ENCODE measurements at places on chromosomes 12 and 14.

- DNase-seq: no peak
These were observed at the start of gene RNASE9 for GRCh38 chr14:20560961-20561360. TSS of gene RNASE9 (minus strand) at chr14:20561047.

DNA sequence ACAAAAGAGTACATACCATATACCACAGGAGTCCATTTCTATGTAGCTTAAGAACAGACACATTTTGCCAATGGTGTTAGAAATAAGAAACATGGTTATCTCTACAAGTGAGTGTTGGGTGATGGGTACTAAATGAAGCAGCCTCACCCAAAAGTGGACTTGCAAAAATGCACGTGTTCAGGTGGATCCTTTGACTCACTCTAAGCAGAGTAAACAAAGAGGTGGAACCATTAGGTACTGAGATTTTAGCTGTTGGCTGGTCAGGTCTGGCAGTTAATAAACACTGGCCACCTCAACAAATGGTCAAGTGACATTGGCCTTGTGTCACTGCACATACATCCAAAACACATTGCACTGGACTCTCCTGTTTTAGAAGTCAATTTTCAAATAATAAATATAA is 27.6 kb downstream of the EVL start:
- no peak for DNase-seq

DNA sequence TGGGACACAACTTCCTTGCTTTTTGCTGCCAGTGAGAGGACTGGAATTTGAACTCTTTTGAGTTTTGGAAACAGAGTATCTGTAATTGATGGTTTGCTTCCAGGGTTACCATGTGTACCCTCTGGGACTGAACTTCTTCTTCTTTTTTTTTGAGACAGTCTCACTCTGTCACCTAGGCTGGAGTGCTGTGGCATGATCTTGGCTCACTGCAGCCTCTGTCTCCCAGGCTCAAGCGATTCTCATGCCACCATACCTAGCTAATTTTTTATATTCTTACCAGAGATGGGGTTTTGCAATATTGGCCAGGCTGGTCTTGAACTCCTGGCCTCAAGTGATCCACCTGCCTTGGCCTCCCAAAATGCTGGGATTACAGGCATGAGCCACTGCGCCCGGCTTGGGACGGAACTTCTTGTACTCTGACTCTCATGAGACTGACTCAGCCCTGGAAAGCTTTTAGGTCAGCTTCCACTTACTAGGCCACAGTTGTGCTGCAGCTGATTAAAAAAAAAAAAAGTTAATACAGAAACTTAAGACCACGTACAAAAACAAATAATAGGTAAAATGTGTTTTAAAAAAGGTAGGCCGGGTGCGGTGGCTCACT is 15.8 kb downstream of the SEL1L start:
- no peak for DNase-seq

GRCh38 chr12:113208041-113208934 is 13.0 kb upstream of the TPCN1 start:
- DNase-seq: peak; percentile 15

DNA sequence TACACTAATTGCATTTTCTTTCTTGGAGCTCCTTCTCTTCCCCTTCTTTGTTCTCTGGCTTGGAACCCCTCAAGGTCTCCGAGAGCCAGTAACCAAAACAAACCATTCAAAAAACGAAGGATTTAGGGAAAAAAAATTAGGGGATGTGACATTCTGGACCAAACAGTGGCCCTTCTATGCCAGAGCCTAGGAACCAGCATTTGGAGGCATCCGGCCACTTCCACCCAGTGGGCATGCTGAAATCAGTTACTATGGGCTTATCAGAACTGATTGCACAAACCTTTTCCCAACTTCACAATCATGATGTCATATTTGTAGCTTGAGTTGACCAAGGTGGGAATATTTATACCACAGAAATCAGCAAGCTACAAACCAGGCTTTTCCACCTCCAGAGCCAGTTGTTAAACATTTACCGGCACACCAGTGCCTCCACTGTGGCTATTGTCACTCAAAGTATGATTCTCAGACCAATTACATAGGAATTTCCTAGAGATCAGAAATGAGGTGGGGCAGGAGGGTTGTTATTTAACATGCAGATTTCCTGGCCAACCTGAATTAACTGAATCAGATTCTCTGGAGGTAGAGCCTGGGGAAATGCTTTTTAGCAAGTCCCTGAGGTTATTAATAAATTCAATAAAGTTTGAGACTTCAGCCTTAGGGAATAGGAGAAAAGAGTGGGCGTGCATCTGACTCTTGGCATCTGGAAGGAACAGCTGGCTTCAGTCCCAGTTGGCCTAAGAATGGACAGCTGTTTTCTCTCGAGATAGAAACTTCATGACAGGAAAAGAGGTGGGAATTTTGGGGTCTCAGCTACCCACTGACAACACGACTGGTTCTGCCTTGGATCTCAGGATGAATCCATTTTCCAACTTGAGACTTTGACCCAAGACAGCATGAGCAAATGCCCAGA is 273.9 kb downstream of the ZFP36L1 start:
- DNase-seq: no peak

GRCh38 chr14:47262801-47263200 is 412.6 kb downstream of the MDGA2 start:
- DNase-seq: no peak

- DNase-seq: no peak
These were observed 146.4 kb downstream of the EMP1 start for GRCh38 chr12:13342971-13343370.

- DNase-seq: no peak
These were observed 58.9 kb downstream of the USP15 start for GRCh38 chr12:62319058-62319457.

DNA sequence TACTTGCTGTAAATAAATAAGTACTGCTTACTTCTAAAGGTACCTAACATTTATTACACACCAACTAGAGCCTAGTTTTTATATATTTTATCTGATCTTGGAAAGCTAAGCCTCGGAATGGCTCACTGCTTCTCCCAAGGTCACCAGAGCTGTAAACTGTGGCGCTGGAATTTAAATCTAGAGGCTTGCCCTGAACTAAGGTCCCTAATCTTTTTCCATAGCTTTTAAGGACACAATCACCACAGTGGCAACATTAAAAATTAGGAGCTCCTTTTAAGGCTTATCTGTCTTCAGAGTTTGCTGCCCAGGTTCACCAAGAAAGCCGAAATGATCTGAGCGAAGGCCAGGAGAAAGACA is 670 bp downstream of the CCNB1IP1 start:
- no peak for DNase-seq

DNA sequence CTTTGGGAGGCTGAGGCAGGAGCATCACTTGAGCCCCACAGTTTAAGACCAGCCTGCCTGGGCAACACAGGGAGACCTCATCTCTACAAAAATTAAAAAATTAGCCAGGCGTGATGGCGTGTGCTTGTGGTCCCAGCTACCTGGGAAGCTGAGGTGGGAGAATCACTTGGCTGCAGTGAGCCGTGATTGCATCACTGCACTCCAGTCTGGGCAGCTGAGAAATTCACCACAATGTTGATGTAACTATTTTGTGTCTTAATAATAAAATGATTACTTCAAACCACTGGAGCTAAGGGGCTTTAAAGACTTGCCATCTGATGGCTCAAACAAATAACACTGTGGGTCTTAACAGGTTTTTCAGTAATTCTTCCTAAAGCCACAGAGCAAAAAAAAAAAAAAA is 10.8 kb downstream of the ERH start:
- no peak for DNase-seq

DNA sequence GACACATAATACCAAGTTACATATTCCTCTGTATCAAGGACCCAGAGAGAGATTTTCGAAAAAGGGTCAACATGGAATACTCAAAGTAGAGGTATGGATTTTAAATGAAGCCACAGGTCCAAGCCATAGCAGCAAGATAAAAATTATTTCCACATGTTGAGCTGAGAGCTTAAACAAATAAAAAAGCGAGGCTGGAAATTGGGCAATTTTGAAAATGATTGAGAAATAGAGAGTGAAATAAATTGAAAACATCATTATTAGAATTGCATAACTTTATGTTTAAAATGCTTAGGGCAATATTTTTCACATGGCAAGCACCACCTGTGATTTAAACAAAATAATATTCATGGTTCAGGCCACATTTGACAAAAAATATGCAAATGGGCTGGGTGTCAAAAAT is 1251.0 kb upstream of the USP15 start:
- no peak for DNase-seq

GRCh38 chr14:31070431-31070830 is 44.3 kb upstream of the STRN3 start:
- DNase-seq: no peak

DNA sequence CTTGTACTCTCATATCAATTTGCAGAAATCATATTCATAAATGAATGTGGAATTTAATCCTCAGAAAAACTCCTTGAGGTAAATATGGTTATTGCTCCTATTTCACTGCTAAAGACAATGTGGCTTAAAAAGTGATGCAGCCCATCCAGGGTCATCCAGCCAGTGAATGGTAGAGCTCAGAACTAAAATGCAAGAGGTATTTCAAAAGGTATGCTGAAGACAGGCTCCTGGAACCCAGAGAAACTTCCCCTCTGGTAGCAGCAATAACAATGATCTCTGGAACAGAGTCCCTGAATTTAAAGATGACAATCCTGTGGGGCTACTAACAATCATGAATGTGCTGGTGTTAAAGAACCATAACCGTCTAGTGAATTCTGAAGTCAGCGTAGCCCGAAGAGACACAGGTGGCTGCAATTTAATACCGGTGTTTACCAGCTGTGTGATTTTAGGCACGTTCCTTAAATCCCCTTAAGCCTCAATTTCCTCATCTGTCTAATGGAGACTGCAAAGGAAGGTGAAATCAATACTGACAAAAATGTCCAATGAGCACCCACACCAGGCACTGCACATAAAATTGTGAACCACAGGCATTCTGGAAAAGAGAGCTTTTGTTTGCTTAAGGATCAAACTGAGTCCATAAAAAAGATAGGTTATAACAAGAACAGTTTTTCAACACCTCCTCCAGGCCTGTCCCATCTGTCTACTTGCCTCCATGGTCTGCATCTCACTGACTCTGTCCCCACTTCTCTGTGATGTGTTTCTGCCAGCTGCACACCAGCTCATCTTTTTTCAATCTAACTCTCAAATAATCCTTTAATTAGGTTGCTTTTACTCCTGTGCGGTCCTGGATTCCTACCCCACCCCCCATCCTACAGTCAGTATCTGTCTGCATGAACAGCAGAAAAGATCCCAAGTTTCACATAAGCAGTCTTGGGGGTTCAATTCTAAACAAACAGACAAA is 10.5 kb downstream of the TM7SF3 start:
- DNase-seq: no peak

DNA sequence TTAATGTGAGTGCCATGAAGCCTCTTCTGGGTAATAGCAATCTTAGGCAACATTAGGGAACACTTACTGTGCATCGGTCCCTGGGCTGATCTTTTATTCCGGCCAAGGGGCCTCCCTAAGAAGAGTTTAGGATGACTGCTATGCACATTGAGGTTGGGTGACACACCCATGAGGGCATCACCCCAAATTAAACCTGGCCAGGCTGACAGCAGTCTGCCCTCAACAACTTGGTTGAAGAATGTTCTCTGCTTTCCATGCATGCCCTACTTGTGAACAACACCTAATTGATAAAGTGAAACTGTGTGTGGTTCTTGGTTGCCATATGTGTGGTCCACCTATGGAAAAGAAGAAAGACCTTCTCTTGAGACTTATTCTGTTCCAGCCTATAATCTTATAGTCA is 1098.0 kb downstream of the BCL11B start:
- no peak for DNase-seq

GRCh38 chr12:14771651-14772137 is 31.6 kb downstream of the WBP11 start:
- DNase-seq: peak; percentile 22

GRCh38 chr12:52010152-52010622 is 3.4 kb downstream of the TAMALIN start:
- no peak for DNase-seq

- DNase-seq: no peak
These were observed 66.9 kb upstream of the TBX3 start for GRCh38 chr12:114750917-114751316.

GRCh38 chr12:72369423-72369959 is 97.3 kb downstream of the TRHDE start:
- no peak for DNase-seq

GRCh38 chr12:71749666-71750065 is 5.0 kb upstream of the RAB21 start:
- DNase-seq: no peak

DNA sequence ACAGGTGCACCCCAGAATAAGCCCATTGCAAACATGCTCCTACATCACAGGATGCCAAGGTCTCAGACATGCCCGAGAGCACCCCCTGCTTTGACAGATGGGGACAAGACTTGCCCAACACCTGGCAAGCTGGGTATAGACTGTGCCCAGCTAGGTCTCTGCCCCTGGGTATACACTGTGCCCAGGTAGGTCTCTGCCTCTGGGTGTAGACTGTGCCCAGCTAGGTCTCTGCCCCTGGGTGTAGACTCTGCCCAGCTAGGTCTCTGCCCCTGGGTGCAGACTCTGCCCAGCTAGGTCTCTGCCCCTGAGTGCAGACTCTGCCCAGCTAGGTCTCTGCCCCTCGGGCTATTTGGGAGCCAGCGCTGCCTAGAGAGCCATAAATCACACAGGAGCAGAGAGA is 85.9 kb downstream of the CCDC88C start:
- no peak for DNase-seq

GRCh38 chr12:91171476-91171875 is 11.1 kb downstream of the DCN start:
- no peak for DNase-seq

- DNase-seq: no peak
These were observed 400.5 kb downstream of the ADAMTS20 start for GRCh38 chr12:43151441-43151981.

DNA sequence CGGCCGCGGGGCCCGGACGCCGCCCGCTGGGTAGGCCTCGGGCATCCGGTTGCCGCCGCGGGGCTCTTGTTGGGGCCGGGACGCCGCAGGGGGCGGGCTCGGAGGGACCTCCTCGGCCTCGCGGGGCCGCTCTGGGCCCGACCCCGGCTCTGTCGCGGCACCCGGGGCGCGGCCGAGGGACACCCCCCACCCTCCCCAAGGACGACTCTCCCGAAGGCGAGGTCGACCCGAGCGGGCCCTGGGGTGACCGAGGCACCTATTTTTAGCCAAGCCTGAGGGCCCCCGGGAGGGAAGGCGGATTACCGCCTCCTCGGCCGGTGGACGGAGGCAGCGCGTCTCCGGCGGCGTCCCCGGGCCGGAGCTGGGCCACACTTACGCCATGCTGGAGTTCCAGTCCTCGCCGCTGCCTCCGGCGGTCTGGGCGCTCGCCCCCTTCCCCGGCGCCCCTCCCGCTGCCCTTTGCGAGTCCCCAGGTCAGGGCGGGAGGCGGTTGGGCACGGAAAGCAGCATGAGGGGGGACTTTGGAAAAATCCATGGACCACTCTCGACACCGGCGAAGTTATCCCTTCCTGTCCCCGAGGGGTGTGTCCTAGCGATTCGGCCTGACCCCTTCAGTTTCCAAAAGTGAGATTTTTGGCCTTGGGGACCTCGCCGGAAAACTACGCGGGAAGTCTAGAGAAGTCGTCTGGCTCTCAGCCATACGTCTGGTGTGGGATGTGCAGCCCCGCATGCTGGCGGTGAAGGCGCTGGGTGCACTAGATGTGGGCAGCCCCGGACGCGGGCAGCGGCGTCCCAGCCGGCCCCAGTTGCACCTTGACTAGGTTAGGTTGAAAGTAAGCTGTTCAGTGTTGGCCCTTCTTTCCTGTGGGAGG is 699 bp downstream of the KTN1 start:
- peak; percentile 39 for DNase-seq

GRCh38 chr12:24232531-24232930 is 283.1 kb upstream of the SOX5 start:
- no peak for DNase-seq
